ENCODE measurements at places on chromosomes 7 and 10.
A peak's percentile ranks its signal among the peaks of the same experiment; 100 is the strongest.

DNA sequence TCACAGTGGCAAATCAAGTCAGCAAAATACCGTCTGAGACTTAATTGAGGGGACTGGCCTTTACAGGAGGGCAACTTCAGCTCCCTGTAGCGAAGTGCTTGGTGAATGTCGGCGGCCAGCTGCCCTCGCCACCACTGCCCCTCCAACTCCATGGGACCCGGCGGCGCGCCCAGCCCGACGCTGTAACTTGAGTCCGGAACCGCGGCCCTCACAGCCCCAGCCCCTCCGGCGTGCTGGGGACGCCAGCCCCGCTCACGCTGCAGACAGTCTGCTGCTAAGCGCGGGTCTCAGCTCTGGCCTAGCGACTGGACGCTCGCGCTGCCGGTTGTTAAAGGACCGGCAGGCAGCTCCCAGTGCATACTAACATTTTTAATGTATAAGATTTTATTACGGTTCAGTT lies 113.4 kb upstream of the NUPR2 start:
- DNase-seq: no peak

DNA sequence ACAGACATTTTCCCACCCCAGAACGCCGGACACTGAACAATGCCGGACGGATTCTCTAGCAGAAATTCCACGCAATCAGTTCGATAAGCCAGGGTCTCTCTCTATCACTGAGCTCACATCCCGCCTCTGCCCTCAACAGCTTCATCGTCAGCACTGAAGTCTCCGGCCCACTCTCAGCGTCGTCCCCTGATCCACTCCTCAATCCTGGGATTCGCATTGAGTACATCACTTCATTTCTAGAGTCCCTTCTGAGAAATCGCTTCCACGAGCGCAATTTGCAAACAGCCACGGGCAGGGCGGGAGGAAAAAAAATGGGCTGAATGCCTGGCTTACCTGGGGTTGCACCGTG lies 365 bp downstream of the YME1L1 start:
- DNase-seq: peak; percentile 27

DNA sequence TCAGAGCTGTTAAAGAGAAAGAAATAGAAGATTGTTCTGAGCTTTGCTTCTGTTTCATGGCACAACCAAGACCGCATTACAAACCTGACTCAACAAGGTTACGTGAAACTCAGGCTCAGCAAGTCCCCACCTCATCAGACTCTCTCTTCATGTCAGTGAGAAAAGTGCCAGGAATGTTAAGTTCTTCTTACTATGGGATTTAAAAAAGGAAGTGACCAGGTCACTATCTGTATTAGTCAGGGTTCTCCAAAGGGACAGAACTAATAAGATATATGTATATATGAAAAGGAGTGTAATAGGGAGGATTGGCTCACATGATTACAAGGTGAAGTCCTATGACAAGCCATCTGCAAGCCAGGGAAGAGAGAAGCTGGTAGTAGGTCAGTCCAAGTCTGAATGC lies 25.4 kb upstream of the PAPSS2 start:
- no peak for DNase-seq

GRCh38 chr7:107971613-107972012 lies 31.3 kb downstream of the LAMB1 start:
- no peak for DNase-seq

GRCh38 chr7:143299840-143300239 lies 11.7 kb downstream of the CASP2 start:
- peak; percentile 66 for DNase-seq

GRCh38 chr10:20811131-20811530 lies 86.0 kb downstream of the NEBL start:
- no peak for DNase-seq

GRCh38 chr7:25805027-25805687 lies 346.8 kb upstream of the NFE2L3 start:
- DNase-seq: no peak

DNA sequence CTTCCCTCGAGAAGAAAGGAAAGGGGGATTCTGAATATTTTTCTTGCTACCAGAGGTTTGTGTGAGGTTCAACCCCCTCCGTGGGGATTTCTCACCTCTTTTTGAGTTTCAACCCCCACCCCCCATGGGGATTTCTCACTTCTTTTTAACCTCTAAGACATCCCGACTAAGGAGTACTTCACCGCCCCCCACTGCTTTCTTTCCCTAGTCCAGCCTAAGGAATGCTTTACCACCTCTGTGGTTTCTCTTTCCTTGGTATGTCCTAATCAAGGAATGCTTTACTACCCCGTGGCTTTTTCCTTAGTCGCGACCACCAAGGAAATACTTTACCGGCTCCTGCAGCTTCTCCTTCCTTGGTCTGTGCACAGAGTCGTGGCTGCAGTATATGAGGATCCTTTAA lies 149.4 kb downstream of the LYZL1 start:
- no peak for DNase-seq

All from activated CD8-positive, alpha-beta memory T cell treated with anti-CD3 and anti-CD28 coated beads, Interleukin-2, amount 50 U/mL, for 4 hours (primary cell).